ENCODE measurements at places on chromosomes 11 and 22.

GRCh38 chr22:38124236-38124974 lies 13.9 kb upstream of the BAIAP2L2 start:
- DNase-seq: no peak

DNA sequence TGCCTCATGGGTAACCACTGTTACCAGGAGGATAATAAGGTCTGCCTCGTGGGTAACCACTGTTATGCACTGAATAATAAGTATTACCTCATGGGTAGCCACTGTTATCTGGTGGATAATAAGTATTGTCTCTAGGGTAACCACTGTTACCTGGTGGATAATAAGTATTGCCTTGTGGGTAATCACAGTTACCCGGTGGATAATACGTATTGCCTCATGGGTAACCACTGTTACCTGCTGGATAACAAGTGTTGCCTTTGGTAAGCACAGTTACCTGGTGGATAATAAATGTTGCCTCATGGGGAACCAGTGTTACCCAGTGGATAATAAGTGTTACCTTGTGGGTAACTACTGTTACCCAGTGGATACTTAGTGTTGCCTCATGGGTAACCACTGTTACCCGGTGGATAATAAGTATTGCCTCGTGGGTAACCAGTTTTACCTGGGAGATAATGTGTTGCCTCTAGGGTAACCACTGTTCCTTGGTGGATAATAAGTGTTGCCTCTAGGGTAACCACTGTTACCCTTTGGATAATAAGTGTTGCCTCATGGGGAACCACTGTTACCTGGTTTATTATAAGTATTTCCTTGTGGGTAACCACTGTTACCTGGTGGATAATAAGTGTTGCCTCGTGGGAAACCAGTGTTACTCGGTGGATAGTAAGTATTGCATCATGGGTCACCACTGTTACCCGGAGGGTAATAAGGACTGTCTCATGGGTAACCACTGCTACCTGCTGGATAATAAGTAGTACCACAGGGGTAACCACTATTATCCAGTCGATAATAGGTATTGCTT lies 10.6 kb upstream of the NXPE4 start:
- DNase-seq: no peak

GRCh38 chr11:45674481-45675190 lies 9.2 kb upstream of the CHST1 start:
- no peak for DNase-seq

DNA sequence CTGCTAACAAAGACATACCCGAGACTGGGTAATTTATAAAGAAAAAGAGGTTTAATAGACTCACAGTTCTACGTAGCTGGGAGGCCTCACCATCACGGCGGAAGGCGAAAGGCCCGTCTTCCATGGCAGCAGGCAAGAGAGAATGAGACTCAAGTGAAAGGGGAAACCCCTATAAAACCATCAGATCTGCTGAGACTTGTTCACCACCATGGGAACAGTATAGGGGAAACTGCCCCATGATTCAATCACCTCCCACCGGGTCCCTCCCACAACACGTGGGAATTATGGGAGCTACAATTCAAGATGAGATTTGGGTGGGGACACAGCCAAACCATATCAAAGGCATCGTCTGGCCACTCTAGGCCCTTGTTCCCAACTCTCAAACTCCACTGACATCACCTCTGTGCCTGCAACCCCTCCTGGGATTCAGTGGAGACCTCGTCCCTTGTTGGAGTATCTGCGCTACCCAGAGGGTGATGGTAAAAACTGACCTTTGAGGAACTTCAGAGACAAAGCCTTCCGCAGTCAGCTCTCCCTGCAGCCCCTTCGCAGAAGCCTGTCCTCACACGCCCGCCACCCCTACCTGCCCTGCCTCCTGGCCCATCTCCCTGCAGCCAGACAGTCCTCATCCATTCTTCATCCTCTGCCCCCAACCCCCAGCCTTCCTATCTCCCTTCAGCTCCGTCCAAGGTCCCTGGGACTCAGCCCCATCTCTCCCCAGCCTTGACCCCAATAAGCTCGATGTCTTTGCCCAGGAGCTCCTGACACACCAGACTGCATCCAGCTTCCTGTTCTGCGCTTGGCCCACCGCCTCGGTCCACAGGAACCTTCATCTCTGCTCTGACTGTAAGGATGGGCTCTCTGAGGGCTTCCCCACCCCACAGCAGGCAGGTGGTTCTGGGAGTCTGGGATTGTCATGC lies 15.8 kb downstream of the CCND1 start:
- DNase-seq: no peak

DNA sequence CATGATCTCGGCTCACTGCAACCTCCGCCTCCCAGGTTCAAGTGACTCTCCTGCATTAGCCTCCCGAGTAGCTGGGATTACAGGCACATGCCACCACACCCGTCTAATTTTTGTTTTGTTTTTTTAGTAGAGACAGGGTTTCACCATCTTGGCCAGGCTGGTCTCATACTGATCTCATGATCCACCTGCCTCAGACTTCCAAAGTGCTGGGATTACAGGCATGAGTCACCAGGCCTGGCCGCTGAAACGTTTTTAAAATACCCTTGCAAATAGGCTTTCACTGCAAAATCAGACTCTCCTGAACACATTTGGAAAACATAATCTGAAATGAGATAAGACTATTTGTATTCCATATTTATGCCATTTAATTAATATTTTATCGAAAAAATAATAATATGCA lies 826.1 kb upstream of the CNTN5 start:
- DNase-seq: no peak

DNA sequence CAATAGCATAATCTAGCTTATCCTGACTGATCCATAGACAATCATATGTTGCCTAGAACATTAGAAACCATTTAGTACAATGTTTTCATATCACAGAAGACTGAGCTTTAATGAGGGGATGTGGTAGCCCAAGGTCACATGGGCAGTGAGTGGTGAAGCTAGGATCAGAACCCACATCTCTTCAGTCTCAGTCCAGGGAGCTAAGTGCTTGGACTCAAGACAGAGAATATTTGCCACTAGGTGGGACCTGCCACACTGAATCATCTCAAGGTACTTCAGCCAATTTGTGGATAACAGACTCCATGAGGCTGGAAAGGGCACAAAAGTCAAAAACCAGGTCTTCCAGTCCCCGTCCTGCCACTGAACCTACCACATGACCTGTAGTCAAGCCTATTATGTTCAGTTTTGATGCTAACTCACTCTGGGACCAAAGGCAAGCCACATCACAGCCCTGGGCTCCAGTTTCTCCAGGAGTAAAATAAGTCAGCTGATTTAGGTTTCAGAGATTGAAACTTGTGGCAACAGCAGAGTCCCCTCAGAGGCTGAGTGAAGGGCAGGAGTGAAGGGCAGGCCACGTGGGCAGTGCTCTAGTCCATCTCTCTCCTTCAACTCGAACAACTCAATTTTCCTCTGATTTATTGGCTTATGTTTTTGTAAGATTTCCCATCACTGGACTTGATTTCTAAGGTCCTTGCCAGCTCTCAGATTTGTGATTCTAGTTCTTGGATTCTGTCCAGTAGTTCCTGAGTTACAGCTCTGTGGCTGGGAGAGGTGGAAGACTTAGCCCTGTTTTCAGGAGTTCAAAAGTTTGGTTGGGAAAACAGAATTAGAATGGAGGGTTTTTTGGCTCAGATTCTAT lies 84.6 kb upstream of the PHOX2A start:
- no peak for DNase-seq

DNA sequence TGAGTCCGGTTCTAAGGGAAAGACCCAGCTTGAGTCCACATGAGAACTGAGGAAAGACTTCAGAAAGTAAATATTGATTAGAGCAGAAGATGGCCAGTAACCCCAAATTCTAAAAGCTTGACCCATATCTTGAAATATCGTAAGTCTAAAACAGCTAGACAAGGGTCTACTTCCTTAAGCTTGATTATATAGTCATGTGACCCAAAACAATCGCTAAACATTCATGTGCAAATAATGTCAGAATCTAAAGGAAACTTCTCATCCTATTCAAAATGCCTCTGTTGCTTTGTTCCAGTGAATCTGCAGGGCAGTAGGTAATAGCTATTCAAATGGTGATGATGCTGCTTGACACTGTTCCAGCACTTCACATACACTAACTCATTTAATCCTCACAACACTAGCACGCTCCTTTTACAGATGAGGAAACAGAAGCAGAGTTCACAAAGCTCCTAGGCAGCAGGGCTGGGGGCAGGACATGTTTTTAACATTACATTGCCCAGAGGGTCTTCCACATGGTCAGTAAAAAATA lies 52.6 kb downstream of the TCF20 start:
- DNase-seq: no peak

GRCh38 chr11:12762278-12762677 lies 88.1 kb downstream of the TEAD1 start:
- DNase-seq: no peak

DNA sequence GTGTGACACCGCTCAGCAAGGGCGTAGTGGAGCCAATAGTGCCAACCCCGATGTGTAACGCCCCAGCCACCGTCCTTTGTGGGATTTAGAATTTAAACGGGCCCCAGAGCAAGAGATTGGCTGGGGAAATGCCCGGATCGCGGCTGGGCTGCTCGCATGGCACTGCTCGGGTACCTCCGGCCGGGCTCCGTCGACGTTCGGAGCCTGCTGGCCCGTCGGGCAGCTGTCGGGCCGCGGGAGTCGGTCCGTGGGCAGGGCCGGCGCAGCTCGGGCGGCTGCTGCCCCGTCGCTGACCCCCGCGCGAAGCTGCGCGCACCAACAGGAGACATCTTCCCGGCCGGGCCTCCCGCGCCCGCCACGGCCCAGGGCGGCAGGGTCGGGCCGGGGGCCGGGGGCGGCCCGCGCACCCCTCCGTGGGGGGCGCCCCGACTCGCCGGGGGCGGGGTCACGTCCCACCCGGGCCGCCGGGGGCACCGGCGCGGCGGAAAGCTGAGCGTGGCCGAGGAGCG lies 1.3 kb upstream of the KDM2A start:
- no peak for DNase-seq

GRCh38 chr11:134202661-134203060 lies 21.1 kb downstream of the NCAPD3 start:
- no peak for DNase-seq

DNA sequence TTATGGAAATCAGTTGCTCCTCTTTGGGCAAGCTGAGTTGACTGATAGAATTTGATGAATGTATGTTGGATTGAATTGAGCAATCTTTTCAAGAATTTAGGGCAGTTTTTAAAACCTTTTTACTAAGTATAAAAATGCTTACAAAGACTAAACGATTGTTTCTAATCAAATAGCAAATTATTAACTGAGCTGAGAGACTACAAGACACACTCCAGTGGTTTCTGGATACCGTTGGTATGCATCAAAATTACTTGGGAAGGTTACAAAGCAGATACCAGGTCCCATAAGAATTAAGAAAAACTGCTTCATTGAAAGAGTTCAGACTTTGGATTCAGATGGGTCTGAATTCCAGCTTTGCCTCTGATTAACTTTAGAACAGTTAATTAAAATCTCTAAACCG lies 721.4 kb downstream of the FAM181B start:
- no peak for DNase-seq

DNA sequence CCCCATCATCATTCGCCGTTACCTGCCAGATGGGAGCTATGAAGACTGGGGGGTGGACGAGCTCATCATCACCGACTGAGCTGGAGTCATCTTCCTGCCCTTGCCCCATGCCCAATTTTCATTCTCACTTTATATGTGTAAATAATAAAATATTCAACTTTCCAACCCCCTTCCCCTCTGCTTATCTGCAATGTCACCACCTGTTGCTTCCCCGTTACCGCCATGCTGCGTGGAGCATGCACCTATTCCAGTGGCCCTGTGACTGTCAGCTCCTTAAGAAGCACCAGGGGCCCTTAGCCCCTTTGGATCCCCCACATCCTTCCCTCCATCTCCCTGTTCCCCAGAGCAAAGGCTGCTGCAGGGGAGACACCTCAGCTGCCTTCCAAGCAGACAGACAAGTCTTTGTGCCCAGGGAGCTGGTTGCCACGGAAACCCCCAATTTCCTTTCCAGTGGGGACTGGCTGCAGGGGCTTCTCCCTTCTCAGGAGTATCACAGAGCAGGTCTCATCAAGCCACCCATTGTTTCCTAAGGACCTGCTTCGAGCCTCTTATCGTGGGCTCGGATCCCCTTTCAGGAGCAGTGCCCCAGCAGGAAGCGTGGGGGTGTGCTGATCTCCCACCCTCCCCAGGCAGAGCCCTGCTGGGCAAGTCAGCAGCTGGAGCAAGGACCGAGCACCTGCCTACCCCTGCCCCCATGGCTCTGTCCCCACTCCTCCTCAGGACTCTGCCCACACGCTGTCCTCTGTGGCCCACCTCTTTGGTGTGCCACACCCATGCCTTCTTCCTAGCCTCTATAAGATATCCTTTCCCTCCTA lies 14.3 kb downstream of the POLR2F start:
- DNase-seq: no peak

DNA sequence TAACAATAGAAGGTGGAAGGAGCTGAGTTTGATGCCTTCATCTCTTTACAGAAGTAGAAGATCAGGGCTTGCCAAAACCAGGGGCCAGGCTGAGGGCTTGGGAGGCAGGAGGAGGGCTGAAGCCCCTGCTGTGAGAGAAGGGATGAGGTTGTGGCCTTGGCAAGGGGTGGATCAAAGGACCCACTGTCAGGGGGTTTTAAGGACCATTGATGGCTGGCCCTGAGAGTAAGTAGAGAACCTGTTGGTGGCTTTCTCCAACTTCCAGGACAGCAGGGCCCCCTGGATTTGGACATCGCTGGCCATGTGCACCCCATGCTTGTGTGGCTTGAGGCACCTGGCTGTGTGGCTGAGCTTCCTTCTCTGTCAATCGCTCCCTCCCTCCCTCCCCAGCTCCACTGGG lies 927.7 kb downstream of the TBC1D22A start:
- no peak for DNase-seq

GRCh38 chr11:72334651-72335050 lies 90.7 kb upstream of the PHOX2A start:
- DNase-seq: no peak

GRCh38 chr11:83187465-83187864 lies 6.0 kb upstream of the ANKRD42 start:
- no peak for DNase-seq

- DNase-seq: no peak
Observed at GRCh38 chr22:30905696-30906341, 62.8 kb downstream of the MORC2 start.

GRCh38 chr11:61353131-61354067 lies 8.3 kb downstream of the CYB561A3 start:
- DNase-seq: no peak

- DNase-seq: no peak
Observed at GRCh38 chr22:45852826-45853225, 124.1 kb downstream of the WNT7B start.

- no peak for DNase-seq
Observed at GRCh38 chr11:69325446-69325845, 31.5 kb downstream of the MYEOV start.

GRCh38 chr11:61082931-61083531 lies 19.3 kb upstream of the CD5 start:
- no peak for DNase-seq

GRCh38 chr11:16902781-16903378 lies 111.3 kb downstream of the PLEKHA7 start:
- DNase-seq: no peak

All from GOT3 (cell line).